ENCODE measurements at places on chromosomes 16 and 17. TPM values are rescaled to one million over a fixed set of nuclear protein-coding genes. Genes with fewer than 3 reads are reported as not detected.

DNA sequence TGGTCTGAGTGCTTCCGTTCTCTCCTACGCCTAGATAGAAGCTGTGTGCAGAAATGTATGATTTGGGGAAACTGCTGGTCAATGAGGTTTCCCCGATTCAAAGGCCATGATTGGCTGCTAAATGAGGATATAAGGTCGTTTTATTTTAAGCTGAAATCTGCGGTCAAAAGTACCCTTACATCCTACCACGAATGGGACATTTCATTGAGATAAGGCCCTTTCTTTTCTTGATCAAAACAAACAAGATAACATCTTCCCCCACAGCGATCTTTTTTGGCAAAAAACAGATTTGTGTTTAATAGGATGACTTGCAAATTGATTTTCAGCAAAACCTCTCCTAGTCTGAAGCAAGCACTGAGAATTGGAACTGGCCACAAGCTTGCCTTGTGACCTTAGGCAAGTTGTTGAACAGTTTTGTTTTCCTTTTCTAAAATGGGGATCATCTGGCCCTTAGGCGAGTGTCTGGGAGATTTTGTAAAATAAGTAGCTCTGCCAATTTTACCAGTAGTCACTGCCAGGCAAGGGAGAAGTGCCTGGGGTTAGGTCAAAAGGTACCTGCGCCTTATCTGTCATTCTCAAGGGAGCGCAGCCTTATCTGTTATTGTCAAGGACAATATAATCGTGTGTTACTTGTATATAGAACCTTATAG lies 635 bp downstream of the SCPEP1 start:
- peak; percentile 29 for DNase-seq

DNA sequence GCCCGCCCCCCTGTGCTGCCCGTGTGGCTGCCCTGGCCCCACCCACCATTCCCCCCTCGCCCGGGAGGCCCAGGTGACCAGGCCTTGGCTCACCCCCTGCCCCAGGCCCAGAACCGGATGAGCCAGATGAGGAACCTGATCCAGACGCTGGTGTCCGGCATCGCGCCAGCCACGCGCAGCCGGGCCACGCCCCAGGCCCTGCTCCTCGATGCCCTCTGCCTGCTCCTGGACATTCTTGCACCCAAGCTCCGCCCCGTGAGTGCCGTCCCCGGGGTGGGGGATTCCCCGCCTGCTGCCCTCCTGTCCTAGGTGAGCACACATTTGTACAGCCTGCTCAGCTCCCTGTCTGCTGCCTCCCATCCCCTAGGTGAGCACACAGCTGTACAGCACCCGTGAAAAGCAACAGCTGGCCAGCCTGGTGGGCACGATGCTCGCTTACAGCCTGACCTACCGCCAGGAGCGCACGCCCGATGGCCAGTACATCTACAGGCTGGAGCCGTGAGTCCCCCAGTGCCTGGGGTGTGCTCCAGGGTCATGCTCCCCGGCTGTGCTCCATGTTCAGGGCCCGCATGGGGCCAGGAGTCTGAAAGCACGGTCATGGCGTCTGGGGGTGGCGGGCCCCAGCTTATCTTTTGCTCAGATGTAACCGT lies 4.8 kb downstream of the GNG13 start:
- DNase-seq = no peak

DNA sequence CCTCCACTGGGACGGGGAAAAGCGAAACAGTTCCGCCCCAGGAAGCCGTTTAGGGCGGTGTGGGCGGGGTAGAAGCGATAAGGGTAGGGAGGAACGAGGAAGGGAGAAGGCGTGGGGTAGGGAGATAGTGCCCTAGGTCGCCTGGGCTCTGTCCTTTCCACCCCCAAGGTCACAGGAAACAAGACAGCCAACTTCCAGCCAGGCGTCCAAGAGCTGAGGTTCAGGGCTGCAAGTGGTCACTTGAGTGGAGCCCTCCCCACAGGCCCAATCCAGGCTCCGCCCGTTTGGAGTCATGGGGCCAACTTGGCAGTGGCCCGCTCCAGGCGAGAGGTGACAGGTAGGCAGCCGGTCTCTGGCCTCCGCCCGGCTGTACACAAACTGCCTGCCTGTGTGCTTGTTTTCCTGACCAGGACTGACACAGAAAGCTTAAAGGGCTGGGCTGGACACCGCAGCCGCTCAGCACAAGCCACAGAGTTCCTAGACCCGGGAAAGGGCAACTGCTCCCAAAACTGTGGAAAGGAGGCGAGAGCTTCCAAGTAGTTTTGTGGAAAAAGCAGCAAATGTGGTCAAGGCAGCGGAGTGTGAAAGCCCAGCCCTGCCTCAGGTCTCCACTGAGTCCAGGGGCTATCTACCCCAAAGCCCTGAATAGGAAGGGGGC lies at the start of gene RILP:
Gene RILP (minus strand): TSS at position 23 of the 658 bp plus-strand sequence. CDS start 62 bp downstream, outside the sequence.
- peak; percentile 96 for DNase-seq

DNA sequence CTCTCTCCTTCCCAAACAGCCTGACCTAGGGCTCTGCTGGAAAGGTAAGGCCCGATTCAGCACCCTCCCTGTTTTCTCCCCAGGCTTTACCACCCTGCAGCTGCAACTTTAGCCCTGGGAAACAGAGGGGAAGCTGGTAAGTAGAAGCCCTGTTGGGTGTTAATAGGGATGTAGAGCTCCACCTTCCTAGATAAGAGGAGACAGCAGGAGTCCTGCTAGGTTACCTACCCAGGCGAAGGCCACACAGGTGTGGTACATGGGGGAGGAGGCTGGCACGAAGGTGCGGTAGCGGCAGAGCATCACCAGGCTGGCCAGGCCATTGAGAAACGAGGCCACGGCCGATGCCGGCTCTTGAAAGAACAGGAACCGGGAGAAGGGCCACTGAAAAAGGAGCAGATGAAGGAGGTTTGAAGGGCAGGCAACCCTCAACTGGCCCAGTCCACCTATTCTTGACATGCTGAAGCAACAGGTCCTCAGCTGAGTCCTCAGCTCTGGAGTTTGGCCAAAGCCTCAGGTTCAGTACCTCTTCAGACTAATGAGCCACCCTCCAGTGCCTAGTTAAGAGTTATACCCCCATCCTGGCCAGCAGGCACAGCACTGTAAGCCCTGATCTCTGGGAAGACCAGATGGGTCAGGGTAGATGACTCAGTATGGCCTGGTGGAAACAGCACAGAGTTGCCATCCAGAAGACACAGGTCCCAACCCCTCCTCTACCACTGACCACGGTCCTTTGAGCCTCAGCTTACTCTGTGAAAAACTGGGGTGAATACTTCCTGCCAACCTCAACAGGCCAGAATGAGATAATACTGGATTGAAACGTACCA lies 3.3 kb downstream of the PGAP3 start:
- no peak for DNase-seq

DNA sequence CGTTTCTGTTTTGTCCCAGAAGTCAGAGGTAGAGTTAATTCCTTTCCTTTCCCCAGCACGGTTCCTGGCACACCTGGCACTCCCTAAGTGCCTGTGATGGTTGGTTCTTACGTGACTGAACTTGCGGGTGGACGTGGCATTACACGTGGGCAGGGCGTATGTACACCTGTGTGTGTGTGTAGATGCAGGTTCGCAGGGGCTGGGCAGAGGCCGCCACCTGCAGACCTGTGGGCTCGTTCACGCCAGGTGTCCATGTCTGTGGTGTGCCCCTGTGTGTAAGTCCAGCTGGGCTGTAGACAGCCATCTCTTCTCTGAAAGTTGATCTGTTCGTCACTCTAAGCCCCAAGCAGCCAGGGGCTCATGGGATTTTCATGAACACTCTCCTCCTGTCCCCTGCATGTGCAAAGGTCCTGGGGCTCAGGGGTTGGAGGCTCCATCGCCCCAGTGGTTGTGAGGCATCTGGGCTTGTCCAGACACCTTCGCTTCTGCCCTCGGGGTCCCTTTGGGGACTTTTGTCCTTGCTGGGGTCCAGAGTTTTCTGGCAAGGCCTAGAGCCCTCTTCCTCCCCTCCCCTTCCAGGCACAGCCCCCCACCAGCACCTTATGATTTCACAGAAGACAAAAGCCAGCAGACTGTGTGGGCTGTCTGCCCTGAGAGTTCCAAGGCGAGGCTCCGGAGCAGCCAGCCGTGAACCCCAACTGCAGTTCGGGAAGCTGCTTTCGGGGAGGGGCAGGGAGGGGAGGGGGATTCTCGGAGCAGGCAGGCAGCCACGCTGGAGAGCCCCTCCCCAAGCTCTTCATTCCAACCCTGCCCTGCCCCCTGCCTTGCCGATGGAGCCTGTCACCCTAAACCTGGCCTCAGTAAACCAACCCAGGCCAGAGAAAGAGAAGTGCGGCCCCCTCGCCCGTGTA lies 5.4 kb upstream of the FSCN2 start:
- DNase-seq = peak; percentile 69

Gene UMOD
- not detected for total RNA-seq

Gene TBC1D3I
- 0.22 TPM for total RNA-seq

Gene C1QTNF1
- total RNA-seq = 0.09 TPM

GRCh38 chr16:85865-86264 lies 7.8 kb downstream of the MPG start:
- DNase-seq = no peak

DNA sequence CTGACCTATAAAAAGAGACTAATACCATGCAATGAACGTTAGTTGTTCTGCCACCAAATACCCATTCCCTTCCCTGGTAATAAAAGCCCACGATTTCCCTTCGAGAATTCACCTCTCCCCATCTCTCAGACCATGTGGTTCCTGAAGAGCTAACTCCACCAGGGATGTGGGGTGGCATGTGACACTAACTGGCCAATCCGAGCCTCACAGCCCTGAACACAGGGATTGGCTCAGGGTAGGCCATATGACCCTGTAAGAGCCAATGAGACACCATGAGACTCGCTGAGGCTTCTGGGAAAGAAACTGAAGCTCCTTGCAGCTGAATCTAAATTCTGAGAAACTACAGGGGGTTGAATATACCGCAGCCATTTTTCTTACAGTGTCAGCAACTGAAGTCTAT lies 21.1 kb downstream of the HELZ start:
- peak; percentile 69 for DNase-seq

DNA sequence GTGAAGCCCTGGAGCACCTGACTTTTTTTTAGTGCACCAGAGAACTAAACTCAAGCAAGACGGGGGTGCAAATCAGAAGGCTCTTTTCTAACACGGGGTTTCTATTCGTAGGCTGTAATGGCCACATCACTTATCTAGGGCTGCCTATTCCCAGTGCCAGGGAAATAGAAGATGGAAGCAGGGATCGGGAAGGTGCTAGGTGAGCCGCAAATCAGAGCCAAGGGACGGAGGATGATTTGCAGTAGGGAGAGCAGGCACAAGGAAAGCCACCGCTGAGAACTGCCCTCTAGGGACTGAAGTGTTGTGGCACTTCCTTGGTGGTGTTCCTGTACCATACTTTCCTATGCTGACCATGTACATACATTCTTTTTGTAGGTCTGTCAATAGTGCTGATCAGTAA lies 7.8 kb upstream of the SLC46A1 start:
- no peak for DNase-seq

DNA sequence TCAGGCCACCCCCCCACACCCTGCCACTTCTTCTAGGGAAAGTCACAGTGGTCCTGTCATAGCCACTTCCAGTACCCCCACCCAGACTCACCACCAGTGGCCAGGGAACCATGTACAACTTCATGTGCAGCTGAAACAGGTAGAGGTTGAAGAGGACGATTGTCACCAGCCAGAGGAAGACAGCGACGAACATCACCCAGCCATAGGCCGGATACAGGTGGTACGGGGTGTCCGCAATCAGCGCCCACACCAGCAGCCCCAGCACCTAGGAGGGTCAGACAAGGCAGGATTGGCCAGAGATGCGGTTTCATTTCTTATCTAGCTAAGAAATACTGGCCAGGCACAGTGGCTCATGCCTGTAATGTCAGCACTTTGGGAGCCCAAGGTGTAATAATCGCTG lies 16.7 kb downstream of the ARL2BP start:
- DNase-seq = no peak

Gene MT4
- total RNA-seq = not detected

DNA sequence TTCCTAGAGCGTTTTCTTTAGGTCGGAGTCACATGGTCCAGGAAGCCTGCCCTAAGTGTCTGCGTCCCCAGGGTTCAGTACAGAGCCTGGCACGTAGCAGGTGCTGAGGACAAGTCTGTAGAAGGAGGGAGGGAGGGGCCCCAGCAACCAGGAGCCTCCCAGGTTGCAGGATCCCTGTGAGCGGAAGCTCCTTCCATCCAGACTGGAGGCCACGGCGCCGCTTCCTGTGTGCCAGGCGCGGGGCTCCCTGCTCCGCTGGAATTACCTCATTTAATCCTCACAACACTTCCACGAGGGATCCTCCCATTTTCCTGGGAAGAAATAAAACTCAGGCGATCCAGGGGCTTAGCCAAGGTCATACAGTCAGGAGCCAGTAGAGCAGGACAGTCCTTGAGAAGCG lies 22.1 kb downstream of the TRARG1 start:
- no peak for DNase-seq

Gene P2RX5
- total RNA-seq = 1.6 TPM

GRCh38 chr17:77508047-77508715 lies 367.4 kb downstream of the SEC14L1 start:
- no peak for DNase-seq

DNA sequence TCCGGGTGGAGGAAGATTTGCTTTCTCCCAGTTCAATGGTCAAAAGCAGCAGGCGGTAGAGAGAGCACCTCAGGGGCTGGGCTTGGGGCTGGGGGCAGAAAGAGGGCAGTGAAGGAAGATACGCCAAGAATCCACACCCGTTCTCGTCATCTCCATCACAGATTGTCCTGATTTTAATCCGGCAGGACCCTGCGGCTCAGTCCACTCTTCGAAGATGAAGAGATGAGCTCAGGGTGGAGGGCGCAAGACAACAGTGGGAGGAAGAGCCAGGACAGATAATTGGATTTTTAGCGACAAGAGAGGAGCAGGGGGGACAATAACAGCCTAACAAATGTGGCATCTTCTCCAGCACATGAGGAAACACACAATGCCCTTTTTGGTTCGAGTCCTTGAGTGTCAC lies 165.9 kb downstream of the SDK2 start:
- DNase-seq = no peak
